ENCODE measurements at places on chromosomes 7 and 10.

GRCh38 chr7:135673360-135673706 lies 11.0 kb downstream of the STMP1 start:
- DNase-seq, result no peak

DNA sequence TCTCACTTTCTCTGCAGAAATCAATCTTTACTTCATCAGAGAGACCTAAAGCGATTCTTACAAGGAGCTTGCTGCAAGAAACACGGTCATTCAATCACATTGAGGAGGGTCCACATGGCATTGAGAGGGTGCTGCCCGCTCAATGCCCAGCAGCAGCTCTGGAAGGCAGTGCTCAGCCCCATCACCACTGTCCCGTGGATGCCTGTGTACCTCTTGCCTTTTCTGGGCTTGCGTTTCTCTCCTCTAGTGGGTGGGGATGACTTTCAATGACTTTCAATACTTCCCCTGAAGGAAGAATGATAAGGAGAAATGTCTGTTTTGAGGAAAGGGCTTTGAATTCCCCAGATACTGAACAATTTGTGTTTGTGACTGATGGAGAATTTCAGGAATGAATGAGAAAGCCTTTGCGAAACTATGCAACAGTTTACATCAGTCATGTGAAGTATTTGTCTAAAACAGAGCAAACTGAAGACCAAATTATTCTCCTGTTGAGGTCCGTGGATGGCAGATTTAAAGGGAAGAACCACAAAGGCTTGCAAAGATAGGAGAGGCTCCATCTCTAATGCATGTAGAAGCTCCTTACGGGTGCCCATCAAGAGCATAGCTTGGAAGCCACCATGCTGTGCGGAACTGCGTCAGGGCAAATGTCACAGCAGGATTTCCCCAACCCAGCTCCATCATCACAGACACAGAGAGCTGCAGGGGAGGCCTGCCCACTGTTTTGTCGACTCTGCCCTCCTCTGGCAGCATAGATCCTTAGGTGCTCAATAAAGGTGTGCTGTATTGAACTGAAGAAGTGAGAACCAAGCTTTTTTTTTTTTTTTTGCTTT lies 6.6 kb upstream of the ZNF22 start:
- DNase-seq, result no peak

GRCh38 chr10:89175816-89176215 lies 31.3 kb downstream of the CH25H start:
- DNase-seq, result no peak

GRCh38 chr7:36809510-36809909 lies 85.2 kb upstream of the AOAH start:
- no peak for DNase-seq

- DNase-seq, result no peak
These were observed at the start of gene PDGFA for GRCh38 chr7:519484-520390. TSS of gene PDGFA (minus strand) at chr7:519846. CDS start at chr7:519001, 845 bp downstream.

GRCh38 chr10:114822444-114823076 lies 980 bp downstream of the FHIP2A start:
- DNase-seq, result no peak

- DNase-seq, result peak; percentile 60
These were observed 1.2 kb downstream of the KLF6 start for GRCh38 chr10:3783682-3784432.

All from H1 (cell line).